ENCODE measurements at places on chromosomes 2 and 18.

GRCh38 chr2:187702157-187702556 lies 147.9 kb upstream of the TFPI start:
- DNase-seq: no peak

DNA sequence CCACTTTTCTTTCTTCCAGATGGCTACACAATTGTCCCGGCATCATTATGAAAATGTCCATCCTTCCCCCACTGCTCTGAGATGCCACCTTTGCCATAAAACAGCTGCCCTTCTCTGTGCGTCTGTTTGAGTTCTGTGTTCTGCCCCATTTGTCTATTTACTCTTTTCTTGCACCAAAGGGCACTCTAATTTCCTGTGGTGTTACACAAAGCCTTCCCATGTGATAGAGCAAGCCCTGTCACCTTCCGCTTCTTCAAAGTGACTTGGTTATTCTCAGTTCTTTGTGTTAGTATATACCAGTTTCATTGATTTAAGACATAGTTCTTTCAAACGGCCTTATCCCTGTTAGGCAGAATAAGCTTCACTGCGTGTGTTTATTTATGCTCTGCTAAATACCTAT lies 84.1 kb downstream of the FBXO15 start:
- DNase-seq: no peak

DNA sequence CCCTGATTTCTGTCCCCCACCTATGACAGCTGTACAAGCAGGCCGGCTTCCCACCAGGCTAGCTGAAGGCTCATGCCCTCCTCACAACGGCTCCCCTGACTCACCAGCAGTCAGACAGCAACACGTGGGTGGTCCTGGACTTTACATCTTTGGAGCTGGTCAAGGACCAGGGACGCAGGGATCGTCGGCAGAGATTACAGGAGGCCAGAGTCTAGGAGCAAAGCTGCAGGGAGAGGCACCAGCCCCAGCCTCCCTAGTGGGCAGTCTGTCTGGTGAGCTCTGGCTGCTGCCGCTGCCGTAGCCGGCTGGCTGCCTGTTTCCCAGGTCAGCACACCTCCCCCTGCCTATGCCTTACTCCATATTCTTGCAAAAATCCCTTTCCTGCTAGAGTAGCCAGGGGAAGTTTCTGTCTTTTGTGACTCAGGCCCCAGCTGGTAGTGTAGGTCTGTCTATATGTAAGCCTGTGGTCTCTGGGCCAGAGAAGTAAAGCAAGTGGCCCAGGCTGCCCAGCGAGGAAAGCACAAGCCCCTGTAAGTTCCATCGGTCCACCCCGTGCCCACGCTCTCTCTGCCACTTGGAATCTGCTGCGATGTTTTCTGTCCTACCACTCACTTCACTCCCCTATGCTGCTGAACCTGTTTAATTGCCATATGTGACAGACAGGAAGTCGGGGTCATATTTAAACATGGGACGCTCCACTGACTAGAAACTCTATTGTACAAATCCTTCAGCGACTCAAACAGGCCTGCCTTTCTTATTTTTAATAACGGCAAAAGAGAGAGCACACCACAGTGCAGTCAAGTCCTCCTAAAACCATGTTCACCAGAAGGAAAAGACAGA lies 2.4 kb upstream of the ARHGEF4 start:
- no peak for DNase-seq

DNA sequence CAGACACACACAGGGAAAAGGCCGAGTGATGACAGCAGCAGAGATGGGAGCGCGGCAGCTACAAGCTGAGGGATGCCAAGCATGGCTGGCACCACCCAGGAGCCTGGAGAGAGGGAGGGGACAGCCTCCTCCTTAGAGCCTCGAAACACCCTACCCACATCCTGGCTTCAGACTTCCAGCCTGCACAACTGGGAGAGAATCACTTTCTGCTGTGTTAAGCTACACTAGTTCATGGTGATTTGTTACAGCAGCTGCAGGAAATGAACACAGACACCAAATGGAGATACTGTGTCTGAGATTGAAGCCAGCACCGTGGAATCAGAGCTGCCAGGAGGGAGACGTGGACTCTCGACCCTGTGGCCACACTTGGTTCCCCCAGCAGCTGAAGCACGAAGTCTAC lies 27.5 kb upstream of the FOSL2 start:
- DNase-seq: no peak

DNA sequence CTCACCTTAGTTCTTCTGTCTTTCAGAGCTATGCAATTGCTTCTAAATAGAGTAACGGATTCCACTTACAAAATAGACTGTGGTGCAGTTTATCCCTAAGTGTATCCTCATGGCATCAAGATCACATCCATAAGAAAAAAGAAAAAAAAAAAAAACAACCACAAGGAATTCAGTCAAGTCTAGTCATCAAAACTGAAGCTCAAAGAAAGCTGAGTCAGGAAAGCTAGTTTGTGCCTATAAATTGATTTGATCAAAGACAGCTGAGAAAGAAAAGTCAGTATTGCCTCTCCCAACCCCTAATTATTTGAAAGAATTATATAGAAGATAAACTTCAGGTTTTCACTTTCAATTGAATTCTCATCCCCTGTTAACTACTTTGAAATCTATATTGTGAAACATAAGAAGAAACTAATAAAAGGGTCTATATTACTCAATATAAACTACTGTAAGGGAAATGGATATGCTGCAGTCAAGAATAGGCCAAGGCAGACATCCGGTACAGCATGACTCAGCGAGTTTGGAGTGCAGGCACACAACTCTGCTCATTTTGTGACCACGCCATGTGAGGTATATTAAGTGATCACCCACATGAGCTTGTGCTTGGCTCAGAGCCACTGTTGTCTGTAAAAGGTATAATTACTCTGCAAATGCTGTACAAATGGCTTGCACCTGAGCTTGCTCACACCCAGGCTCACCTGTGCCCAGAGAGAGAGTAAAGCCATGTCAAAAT lies 568.1 kb upstream of the CRIM1 start:
- DNase-seq: no peak

DNA sequence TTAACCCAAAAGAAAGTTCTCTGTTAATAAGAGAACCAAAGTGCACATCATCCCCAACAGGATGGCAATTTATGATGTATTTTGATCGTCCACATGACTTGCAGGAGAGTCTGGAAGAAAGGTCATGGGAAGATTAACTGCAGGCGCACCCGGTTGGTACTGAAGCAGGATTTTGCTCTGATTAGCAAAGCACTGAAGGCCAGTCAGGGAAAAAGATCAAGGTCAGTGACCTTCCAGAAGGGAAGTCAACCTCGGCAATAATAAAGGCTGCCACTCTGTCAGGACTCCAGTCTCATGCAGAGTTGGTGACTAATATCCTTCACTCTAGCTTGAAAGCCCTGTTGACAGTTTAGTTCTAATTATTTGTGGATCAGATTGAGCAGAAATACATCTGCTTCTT lies 432.7 kb upstream of the RAB12 start:
- DNase-seq: no peak

DNA sequence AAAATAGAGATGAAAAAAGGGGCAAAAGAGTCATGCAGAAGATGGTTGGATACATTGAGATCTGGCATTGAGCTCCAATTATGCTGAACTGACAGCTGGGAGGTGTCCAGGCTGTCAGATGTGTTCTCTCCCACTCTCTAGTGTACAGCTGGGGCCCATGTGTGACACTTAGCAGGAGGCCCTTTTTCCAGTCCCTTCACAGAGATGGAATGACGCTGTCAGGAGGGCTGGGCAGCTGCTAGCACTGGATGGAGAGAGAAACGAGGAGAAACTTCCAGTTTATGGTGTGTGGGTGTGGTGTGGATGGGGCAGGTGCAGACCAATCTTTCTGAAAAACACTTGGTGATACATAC lies 437.7 kb upstream of the HS6ST1 start:
- no peak for DNase-seq

GRCh38 chr18:36130883-36131653 lies 1.4 kb downstream of the ELP2 start:
- no peak for DNase-seq

GRCh38 chr2:67982956-67983355 lies 79.8 kb downstream of the C1D start:
- DNase-seq: no peak

GRCh38 chr18:60047556-60047955 lies 147.8 kb downstream of the PMAIP1 start:
- DNase-seq: no peak

DNA sequence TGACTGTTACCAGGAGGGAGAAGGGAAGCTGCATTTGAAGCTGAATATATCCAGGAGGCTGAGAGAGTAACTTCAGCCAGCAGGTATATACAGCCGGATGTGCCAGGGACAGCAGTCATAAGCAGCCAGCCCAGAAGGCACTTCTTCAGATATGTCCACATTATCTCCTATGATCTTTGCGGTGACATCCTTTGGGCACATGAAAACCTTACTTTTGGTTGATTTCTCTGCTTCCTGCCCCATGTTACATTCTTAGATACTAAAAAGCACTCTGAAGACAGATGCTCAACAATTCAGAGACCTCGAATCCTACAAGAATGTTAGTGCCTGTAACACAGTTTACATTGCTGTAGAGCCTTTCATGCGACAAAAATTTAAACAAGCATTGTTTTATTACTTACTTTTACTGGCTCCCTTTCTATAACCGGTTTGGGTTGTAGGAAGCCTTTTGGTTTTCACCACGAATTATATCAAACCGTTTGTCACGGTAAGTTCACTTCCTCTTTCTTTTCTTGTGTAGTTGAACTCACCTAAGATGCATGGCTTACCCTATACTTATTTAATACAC lies 50.3 kb upstream of the TLK1 start:
- DNase-seq: no peak

GRCh38 chr2:215901796-215902195 lies 111.6 kb downstream of the MREG start:
- DNase-seq: no peak

DNA sequence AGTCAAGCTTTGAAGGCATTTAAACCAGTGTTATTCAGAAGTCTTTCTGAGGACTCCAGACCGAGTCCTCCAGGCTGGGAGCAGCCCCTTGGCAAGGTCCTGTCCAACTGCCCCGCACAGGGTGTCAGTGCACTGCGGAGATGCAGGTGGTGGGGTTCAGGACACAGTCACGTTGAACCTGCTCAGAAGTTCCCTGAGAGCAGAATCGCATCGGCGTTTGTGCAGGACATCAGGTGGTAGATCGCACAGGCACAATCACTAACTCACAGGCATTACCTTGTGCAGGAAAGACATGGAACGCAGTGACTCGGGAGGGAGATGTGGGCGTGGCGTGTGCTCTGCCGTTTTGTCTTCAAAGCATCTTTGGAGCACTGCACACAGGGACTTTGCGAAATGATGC lies 10.4 kb downstream of the COPS9 start:
- no peak for DNase-seq

GRCh38 chr2:236941551-236941950 lies 144.1 kb upstream of the COPS8 start:
- DNase-seq: no peak

DNA sequence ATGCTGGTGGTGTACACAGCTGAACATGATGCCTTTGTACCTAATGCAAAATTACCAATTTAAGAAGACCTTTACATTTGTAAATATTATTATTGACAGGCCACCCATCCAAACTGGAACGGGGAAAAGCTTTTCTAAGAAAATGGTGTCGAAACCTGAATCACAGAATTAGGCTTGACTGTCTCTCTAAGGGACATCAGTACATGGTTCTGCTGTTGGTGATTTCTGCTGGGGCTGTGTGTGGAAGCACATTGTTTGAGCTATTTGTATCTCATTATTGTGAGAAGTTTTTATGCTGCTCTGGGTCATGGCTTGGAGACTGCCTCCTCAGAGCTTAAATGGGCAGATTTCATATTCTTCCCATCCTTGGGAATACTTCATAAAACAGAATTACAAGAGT lies 420.9 kb upstream of the POU3F3 start:
- no peak for DNase-seq

DNA sequence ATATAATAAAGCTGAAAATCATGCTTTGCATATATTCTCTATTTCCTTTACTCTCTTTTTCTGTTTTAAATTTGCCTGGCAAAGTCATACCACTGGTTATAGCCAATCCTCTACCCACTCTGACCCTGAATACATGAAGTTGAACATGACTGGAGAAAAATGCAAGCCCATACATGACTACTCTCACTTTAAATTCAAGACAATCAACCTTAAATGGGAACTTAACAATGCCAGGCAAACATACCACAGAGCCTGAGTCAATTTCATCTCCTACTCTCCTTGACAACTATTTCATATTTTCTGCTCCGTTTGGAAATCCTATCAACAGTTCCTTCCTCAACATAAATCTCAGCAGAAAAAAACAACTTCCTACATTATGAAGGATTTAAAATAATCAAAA lies 22.6 kb downstream of the RAD51AP2 start:
- no peak for DNase-seq

DNA sequence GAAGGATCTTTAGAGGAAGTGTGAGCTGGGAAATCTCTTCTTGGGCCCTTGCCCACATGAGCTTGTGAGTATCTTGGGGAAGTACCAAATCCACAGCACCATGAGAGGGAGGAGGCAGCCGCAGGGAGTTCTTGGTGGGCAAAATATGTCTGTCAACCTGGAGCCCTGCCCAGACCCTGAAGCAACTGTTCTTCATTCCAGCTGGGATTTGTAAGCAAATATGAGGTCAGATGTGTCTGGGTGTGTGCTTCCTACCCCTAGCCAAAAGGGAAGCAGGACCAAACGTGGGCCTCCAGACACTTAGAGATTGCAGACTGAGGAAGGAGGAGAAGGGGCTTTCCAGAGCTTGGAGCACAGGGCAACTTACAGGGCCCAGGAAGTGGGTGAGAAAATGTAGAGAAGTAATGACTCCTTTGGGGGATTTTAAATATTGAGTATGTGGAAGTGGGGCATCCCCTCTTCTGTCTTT lies 41.9 kb downstream of the TMEM247 start:
- DNase-seq: no peak

GRCh38 chr2:224682134-224682533 lies 34.0 kb downstream of the CCDC195 start:
- no peak for DNase-seq

- no peak for DNase-seq
These were observed 63.3 kb downstream of the RPIA start for GRCh38 chr2:88754585-88755320.

DNA sequence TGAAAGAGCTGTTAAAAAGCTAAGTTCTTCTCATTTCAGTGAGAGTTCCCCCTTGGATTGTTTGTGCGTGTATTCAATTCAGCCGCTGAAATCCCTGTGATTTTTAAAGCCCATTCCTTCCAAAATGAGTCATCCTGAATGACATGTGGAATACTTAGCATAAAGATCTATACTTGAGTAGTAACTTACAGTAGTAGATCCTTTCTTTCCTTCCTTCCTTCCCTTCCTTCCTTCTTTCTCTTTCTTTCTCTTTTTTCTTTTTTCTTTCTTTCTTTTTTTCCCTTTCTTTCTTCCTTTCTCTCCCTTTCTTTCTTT lies 18.2 kb upstream of the SOX11 start:
- DNase-seq: no peak

DNA sequence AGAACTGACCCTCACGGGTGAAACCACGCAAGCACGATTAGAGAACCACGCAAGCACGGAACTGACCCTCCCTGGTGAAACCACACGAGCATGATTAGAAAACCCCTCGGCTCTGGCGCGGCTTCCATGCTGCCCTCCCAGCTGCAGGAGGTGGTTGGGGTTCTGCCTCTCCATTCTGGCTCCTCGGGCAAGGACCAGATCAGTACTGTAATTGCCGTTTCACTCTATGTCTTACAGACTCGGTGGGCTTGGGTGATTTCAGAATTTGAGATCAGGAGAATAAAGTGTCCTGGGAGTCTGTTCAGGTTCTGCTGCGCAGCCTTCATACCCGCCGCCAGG lies 58.3 kb upstream of the KCNG2 start:
- no peak for DNase-seq

All from neuronal stem cell (in vitro differentiated cells).